ENCODE measurements at places on chromosomes 11 and 22.
A peak's percentile ranks its signal among the peaks of the same experiment; 100 is the strongest.

GRCh38 chr22:38632528-38632927 is 23.7 kb downstream of the FAM227A start:
- DNase-seq, result no peak

- peak; percentile 61 for DNase-seq
Measured at GRCh38 chr11:124799348-124800225, 619 bp downstream of the MSANTD2 start.

GRCh38 chr11:34640050-34640923 is 19.4 kb downstream of the EHF start:
- DNase-seq, result no peak

DNA sequence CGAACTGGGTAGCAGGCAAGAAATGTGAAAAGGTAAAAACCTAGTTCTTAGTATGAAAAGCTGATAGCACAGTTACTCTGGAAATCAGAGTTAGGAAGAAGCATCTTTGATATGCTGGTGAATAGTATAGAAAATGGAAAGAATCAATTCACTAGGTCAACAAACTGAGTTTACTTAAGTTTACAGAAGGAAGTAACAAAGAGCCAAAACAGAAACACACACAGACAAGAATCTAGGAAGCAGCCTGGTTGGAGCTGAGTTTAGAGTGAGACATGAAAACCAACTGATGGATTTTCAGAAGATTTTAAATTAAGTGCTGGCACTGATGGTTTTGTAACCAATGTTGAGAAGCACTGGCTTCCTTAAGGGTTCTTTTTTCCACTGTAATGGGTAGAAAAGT is 296.3 kb downstream of the CADM1 start:
- no peak for DNase-seq

DNA sequence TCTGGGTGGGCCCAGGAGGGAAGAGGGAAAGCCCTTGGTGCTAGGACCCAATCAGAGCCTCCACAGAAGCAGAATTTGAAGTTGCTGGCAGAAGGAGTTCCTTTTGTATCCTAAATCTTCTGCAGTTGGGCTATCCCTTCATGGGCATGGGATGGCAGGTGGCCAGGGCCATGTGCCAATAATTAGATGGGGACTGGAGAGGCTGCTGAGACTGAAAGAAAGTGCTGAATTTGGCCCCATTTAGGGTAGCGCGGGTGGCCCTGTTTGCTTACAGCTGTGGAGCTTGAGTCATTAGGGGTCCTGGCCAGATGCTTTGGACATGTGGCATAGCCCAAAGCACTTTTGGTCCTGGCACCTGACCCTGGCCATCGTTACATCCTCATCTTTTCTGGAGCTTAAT is 27.1 kb downstream of the PARVA start:
- no peak for DNase-seq

DNA sequence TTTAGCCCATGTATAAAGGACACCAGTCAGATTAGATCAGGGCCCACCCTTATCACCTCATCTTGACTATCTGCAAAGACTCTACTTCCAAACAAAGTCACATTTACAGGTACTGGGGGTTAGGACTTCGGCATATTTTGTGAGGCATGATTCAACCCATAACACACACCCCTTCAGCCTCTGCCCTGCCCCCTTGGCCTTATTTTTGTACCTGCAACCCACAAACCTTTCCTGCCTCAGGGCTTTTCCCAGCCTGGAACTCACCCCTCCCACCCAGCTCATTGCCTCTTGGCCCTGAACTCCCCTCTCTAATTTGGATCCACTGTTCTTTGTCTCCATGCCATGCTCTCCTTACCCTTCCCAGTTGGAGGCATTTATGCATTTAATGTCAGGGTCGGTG is 1116.9 kb downstream of the TBC1D22A start:
- DNase-seq, result no peak

- DNase-seq, result no peak
Measured at GRCh38 chr11:119406005-119406404, 17.0 kb downstream of the THY1 start.

DNA sequence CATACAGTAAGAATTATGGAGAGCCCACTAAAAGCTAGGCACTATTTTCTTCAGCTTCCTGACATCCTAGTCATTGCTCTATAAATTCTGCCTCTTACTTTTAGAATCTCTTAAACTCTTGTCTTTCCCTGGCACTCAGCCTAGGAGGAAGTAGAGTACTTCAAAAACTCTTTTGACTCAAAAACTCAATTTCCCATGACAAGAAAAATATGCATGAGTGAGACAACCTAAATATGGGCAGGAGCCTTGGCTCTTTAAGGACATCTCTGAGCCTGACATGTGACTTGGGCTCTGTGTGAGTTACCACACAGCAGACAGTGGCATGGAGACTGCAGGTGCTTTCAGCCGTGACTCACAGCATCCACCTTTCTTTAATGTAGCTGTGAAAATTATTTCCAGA is 97.5 kb upstream of the CCDC179 start:
- DNase-seq, result no peak

DNA sequence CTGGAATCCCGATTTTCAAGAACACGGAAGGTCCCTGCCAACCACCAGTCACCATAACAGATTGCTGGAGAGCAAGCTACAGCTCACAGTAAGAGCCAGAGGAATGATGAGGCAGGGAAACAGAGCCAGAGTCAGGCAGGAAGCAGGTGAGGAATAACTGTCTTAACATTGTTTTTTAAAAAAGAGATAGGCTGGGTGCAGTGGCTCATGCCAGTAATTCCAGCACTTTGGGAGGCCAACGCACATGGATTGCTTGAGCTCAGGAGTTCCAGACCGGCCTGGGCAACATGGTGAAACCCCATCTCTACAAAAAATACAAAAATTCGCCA is 13.5 kb upstream of the CASTOR1 start:
- no peak for DNase-seq

DNA sequence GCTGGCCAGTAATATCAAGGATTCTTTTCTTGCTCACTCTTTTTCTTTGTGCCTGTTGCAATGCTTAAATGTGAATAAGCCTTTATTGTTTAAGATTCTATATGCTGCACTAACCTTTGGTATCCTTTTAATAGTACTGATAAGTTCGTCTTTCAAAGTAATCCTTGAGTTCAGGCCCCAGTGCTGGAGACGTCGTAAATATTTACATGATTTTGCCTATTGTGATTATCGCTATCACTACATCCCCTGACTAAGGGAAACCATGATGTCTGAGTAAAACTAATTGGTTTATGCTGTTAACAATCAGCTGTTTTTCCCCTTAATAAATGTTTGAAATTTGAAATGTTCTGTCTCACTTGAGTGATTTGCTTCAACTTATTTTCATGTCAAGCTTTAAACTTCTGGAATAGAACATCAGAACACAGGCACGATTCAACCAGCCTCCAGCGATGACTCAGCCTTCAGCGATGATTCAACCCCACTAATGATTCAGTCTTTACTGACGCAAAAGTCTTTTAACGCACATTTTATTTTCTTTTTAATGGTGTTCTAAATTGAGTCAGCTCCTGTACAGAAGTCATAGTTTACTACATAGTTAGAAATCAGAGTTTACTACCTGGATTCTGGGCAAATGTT is 3.9 kb downstream of the HTATIP2 start:
- DNase-seq, result peak; percentile 75

DNA sequence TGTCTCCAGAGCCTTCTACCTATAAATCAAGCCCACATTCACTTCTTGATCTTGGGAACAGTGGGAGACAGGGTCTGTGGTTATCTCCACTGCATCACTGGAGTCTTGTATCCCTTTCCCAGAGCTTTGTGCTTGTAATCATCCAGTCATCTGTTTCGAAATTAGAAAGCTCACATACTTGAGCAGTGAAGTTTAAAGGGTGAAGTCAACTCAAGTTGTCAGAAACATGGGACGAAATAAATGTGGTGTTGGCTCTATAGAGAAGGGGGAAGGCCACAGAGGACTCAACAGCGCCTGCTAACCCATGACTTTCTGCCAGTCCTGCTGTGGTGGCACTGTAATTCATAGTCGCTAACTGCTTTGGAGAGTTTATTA is 197.5 kb downstream of the DBX1 start:
- DNase-seq, result no peak

- DNase-seq, result no peak
Measured at GRCh38 chr22:46869831-46870441, 107.5 kb downstream of the TBC1D22A start.

DNA sequence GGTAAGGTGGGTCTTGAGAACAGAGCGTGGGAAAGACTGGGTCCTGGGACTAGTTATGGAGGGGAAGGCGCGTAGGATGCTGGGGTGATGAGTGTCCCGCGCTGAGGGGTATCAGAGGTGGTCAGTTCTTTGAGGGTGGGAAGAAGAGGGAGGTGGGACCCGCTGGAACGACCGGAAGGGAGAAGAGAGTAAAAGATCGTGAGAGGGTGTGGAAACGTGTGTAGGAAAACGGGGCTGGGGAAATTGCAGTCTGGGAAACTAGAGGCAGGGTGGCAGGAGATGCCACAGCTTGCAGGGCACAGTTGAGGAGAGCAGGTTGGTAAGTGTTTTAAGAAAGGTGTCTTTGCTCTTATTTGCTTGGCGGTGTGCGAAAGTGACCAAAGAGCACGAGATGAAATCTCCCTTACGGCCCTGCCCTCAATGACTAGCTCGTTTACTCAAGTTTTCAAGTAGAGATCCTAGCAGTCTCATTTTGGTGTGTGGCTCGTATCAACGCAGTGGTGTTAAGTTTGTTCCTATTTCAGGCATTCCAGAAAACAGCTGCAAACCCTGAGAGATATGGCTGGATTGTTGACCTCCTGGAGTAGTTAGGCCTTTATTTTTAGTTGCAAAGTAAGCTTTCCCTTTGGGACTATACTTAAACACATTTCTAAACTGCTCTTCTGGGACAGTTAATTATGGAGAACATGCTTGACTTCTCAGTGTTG is 615 bp downstream of the STT3A start:
- no peak for DNase-seq

DNA sequence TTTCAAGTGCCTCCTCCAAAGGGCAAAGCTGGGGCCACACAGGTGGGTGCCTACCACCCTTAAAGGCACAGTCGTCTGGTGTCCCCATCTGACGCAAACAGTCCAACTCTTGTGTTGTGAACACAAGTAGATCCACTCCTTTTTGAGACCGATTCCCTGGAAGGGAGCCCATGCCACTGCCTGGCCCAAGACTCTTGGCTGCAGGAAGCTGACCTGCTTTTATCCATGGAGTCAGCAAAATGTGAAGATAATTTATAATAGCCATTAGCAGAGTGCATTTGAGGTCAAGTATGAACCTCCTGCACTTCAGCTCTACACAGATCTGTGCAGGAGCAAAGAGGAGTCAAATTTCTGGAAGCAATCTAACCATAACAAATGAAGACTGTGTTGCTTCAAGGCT is 68.5 kb downstream of the ADM start:
- no peak for DNase-seq
